CD4-positive, alpha-beta T cell treated with Interleukin-1 beta for 1 hour (primary cell): ENCODE measurements at places on chromosomes 2 and 18.

DNA sequence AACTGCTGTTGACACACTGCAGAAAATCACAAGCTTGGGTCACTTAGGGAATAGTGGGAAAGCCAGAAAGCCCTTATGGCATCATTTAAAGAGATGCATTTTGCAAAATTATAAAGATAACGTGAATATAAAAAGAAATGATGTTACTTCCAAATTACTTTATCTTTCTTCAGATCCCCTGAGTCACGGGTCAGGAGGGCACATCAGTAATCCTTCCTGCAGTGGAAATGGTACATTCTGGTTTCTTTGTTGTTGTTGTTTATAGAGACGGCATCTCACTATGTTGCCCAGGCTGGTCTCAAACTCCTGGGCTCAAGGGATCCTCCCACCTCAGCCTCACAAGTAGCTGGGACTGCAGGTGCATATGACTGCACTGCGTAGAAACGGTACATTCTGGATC is 9.8 kb upstream of the EPG5 start:
- no peak for DNase-seq

- no peak for DNase-seq
Observed at GRCh38 chr18:48066225-48066652, 135.8 kb upstream of the SMAD2 start.

DNA sequence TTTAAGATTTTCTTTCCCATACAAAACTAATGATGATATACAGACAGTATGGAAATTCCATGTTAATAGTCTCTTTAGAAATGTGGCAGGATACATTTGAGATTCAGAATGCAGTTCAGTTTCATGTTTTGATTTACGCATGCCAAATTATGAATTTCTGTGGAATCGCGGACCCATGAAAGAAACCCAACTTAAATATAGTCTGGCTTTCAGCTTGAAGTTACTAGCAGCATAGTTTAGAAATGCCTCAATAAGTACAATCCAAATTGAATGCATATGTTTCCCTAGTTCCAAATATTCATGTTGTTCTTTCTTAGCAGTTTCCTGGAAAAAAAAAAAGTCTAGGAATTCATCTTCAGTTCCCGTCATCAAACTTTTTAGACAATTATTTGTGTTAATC is 164.1 kb upstream of the RASGRP3 start:
- no peak for DNase-seq

DNA sequence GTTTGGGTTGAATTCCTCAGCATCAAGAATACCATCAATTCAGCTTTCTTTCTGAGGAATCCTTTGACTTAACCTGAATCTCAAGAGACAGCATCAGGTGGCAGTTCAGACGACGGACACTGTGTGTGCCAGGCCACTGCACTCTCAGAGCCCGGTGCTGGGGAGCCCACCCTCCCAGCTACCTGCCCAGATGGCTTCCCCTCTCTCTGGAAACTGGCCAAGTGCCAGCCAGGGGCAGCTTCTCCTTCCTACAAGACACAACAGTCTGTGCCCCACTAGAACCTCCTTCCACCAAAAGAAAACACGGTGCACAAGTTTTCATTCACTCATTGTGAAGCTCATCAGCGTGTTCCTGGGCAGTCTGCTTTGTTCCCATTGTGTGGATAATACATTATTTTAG is 28.5 kb downstream of the MAL start:
- DNase-seq = no peak

DNA sequence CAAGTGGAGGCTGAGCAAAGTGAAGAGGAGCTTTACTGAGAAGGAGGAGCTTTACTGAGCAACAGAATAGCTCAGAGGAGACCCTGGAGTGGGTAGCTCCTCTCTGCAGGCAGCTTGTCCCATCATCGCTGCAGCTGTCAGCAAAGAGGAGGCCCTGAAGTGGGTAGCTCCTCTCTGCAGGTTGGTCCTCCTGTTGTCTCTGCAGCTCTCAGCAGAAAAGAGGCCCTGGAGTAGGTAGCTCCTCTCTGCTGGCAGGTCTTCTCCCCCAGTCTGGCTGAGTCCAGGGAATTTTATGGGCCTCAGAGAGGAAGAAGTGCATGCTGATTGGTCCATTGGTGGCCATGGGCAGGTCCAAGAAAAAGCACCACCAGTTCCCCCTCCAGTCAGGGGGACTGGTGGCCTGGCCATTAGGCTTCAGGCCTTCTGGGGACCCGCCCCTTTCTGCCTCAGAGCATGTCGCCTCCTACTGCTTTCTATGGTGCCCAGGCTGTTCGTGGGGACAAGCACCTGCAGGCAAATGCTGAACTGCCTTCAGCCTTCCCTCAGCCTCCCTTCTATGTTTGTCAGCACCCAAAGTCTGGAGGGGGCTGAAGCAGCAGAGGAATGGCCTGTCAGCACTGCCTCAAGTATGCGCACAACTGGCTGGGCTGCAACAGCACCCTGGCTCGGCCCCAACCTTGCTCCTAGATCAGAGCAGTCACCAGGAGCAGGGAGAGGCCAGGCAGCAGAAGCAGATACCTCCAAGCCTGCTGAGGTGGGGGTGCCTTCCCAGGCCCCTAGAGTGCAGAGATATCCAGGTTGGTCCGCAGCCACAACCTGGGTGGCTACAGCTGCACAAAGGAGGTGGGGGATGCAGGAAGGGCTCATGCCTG is 5.9 kb downstream of the ZSCAN30 start:
- no peak for DNase-seq

DNA sequence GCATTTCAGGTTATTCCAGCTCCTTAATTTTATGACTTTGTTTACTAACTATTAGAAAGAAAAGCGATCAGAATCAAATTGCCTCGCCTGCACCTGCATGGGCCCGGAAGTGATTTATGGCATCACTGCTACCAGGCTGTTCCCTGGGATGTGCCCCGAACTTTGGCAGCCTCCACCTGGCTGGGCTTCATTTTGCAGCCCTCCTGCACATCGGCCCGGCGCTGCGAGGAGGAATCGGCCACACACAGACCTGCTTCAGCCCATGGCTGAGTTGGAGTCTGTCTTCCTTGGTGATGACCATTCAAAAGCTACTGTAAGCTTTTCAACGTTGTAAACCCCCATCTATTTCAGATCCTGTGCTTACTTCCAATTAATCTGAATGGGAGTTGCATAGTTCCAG is 638.0 kb downstream of the RNF144A start:
- no peak for DNase-seq

- DNase-seq = no peak
Observed at GRCh38 chr2:124824441-124824840, 799.4 kb downstream of the CNTNAP5 start.

GRCh38 chr2:127185093-127185492 is 35.0 kb downstream of the CYP27C1 start:
- no peak for DNase-seq

GRCh38 chr2:162092008-162092390 is 18.0 kb upstream of the DPP4 start:
- no peak for DNase-seq

GRCh38 chr2:179428649-179429048 is 164.0 kb upstream of the SESTD1 start:
- no peak for DNase-seq

DNA sequence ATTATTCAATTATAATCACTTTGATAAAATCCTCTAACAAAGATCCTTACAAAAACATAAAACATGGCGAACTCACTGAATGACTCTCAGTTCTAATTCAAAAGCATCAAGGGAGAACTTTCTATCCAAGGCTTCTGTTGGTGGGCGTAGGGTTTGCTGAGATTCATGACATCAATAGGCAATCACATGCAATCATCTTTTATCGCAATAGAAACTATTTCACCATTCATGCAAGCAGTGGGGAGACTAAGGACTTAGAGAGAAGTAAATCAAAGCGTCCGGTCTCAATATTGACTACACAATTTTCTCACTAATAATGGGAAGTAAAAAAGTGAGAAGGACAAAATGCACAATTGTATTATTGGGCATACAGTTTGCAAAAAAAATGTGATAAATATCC is 168.7 kb downstream of the SCG2 start:
- DNase-seq = no peak

GRCh38 chr2:8234757-8235374 is 447.0 kb upstream of the ID2 start:
- no peak for DNase-seq
